ENCODE measurements at places on chromosomes 3 and 15.

- H3K27me3 ChIP-seq, result no peaks in the 10 kb centered on the region
- H3K4me3 ChIP-seq, result no peak overlapping the region
- H3K27ac ChIP-seq, result no peak overlapping the region
- no peaks in the 10 kb centered on the region for H3K36me3 ChIP-seq
- no peaks in the 10 kb centered on the region for H3K4me1 ChIP-seq
- DNase-seq, result no peak
Observed at GRCh38 chr3:6510713-6511112, 350.2 kb upstream of the GRM7 start.

- H3K4me3 ChIP-seq, result no peak overlapping the region
- no peak overlapping the region for H3K27ac ChIP-seq
- H3K27me3 ChIP-seq, result peaks cover 57% of the 10 kb centered on the region
- DNase-seq, result no peak
Observed at GRCh38 chr3:56456117-56456516, 12.2 kb downstream of the ERC2 start.

GRCh38 chr3:69389520-69390248 lies 3.8 kb upstream of the FRMD4B start:
- no peak overlapping the region for H3K4me3 ChIP-seq
- H3K36me3 ChIP-seq, result no peaks in the 10 kb centered on the region
- no peak overlapping the region for H3K27ac ChIP-seq

DNA sequence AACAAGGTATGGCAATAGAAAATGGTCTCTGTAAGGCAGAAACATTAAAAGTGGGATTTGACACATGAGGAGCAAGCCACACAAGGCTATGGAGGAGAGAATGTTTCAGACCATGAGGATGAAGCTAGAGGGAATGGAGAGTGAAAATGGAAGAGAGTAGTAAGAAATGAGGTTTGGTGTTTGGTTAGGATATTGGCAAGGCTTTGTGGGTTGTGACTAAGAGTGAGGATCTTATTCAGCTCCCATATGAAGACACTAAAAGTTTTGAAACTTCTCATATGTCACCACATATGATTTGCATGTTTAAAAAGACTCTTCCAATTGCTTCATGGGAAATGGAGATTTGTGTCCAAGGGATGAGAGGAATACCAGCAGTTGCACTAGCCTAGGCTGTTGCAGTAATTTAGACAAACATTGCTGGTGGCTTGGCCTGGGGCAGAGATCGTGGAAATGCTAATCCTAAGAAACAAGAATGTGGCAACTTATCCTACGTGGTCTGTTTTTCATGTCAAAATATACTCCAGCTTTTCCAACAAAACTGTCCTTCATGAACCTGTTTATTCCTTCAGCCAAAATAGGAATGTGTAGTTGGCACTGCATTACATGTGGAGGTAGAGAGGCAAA lies 749.0 kb downstream of the PDCD6IP start:
- H3K4me1 ChIP-seq, result no peaks in the 10 kb centered on the region
- no peaks in the 10 kb centered on the region for H3K36me3 ChIP-seq
- no peaks in the 10 kb centered on the region for H3K27me3 ChIP-seq
- no peak for DNase-seq
- H3K27ac ChIP-seq, result no peak overlapping the region

DNA sequence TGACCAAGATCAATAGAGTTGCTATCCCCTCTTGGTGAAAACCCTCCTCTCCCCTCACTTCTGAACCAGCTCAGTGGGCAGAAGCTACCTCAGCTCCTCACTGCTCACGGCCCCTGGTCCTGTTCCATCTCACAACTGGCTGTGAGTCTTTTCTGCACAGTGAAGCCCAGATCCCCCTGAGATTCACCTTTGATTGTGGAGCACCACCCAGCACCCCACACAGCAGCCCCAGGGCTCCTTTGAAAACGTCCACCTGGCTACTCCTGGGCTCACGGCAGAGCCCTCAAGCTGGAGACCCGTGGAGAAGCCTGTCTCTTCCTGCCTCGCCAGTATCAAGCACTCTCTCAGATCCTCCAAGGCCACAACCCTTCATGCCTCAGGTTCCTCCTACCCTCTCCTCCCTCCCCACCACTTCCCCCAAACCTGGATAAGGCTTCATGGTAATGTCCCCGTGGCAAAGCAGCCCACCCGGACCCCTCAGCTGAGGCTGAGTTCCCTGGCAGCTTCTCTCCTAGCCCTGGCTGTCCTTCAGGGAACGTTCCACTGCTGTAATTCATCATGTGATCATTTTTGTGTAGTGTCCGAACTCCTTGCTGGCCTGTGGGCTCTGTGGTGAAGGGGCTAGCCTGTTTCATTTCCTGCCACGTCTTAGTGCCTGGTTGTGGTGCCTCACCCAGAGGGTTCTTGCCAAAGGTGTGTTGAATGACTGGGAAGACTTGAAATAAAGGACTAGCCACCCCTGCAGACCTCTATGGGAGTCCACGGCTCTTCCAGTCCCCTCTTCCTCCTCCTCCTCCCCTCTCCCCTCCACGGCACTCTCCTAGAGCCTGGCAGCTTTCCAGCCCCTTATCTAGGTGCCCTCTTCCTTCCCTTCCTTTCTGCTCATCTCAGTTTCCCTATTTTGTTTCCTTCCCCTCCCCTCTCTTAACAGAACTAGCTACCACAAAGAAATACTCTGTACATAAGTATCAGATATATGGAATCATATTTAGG lies 44.5 kb downstream of the KY start:
- no peak overlapping the region for H3K4me3 ChIP-seq
- no peak for DNase-seq
- H3K36me3 ChIP-seq, result no peaks in the 10 kb centered on the region
- H3K27me3 ChIP-seq, result peaks cover 22% of the 10 kb centered on the region

GRCh38 chr3:196965112-196965803 lies 3.4 kb downstream of the PIGZ start:
- no peak overlapping the region for H3K4me3 ChIP-seq
- H3K36me3 ChIP-seq, result no peaks in the 10 kb centered on the region
- peaks cover 15% of the 10 kb centered on the region for H3K27me3 ChIP-seq
- no peak for DNase-seq

DNA sequence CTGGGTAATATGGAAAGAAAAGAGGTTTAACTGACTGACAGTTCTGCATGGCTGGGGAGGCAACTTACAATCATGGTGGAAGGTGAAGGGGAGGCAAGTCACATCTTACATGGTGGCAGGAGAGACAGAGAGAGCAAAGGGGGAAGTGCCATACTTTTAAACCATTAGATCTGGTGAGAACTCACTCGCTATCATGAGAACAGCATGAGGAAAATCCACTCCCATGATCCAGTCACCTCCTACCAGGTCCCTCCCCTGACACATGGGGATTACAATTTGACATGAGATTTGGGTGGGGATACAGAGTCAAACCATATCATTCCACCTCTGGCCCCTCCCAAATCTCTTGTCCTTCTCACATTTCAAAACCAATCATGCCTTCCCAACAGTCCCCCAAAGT lies 16.0 kb upstream of the ACOX2 start:
- H3K27me3 ChIP-seq, result peaks cover 4% of the 10 kb centered on the region
- H3K4me3 ChIP-seq, result no peak overlapping the region
- H3K27ac ChIP-seq, result no peak overlapping the region
- no peak for DNase-seq
- H3K4me1 ChIP-seq, result no peaks in the 10 kb centered on the region

GRCh38 chr3:73926360-73927202 lies 301.8 kb upstream of the PDZRN3 start:
- H3K27me3 ChIP-seq, result no peaks in the 10 kb centered on the region
- DNase-seq, result no peak
- H3K27ac ChIP-seq, result no peak overlapping the region
- H3K4me3 ChIP-seq, result no peak overlapping the region
- no peaks in the 10 kb centered on the region for H3K4me1 ChIP-seq

DNA sequence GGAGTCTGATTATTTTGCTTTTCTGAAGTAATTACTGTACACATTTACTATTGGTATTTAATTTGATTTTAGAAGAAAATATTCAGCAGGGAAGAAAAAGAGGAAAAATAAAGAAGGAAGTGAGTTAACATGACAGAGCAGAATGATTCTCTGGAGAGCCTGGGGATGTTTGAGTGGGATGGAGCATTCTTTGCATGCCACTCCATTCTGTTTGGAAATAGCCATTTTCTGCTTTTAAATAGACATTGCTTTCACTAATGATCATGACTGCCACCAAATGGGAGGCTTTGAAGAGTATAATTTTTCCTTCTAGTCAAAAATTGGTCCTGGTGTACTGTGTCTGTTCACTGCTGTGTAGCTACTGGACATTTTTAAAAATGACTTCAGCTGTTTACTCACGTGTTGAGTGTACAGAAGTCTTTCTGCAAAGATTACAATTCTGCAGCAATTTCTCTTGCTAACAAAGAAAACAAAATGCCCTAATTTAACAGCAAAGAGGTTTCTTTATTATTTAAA lies 196.1 kb downstream of the RYR3 start:
- DNase-seq, result no peak
- H3K4me1 ChIP-seq, result no peaks in the 10 kb centered on the region
- H3K27ac ChIP-seq, result no peak overlapping the region
- H3K36me3 ChIP-seq, result no peaks in the 10 kb centered on the region

DNA sequence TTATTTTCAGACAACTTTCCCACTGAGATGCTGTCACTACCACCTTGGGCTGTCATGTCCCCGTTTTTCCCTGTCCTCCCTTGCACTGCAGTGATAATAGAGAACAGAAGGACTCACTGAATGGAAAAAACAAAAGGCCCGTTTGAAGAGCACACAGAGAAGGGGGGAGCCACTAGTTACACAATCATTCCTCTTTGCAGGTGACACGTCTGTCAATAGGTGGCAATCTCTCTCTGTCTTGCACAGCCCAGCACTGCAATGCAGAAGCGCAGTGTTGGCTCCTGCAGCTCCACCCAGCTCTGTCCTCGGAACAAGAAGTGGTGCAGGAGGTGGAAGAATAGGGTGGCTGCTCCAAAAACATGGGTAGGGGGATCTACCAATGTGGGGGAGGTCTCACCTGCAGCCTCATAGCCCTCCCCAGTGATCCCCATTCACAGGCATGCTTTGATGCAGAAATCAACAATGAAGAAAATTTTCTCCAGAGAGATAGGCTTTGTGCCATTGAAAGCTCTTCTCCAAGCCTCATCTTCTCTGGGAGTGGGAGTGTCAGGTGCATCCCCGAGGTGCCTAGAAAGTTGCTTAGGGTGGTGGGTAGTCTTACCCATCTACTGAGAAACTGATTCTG lies 31.8 kb downstream of the FSTL1 start:
- no peak overlapping the region for H3K27ac ChIP-seq
- H3K36me3 ChIP-seq, result no peaks in the 10 kb centered on the region
- peaks cover 8% of the 10 kb centered on the region for H3K27me3 ChIP-seq
- H3K4me3 ChIP-seq, result no peak overlapping the region
- DNase-seq, result no peak

DNA sequence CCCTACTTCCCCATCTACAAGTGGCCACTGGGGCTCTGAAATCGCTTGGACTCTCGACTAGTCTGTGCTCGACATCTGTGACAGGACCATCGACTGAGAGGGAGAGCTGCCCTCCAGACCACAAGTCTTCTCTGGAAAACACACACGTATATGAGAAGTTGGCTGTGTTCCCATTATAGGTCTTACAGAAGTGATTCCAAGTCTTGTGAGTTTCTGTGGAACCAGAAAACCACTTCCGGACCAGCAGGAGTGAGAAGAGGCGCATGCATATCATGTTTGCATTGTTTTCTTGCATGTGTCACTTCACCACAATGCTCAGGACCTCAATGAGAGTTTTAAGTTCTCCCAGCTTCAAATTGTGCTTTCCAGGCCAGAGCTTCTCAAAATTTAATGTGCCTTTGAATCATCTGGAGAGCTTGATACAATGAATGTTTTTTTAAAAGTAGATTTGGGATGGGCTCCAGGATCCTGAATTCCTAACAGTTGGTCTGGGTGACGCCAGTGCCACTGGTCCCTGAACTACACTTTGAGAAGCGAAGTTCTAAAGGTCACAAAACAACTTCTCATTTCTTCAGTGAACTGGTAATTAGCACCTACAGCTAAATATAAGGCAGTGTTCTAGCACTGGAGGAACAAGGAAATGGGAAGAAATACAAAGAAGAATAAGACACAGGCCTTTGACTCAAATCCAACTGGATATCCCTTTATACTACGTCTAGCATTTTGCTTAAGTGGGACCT lies 15.7 kb downstream of the LIPC start:
- H3K4me3 ChIP-seq, result no peak overlapping the region
- peaks cover 15% of the 10 kb centered on the region for H3K4me1 ChIP-seq
- H3K36me3 ChIP-seq, result no peaks in the 10 kb centered on the region
- no peak for DNase-seq
- peak overlapping the region; percentile 72 for H3K27ac ChIP-seq
- H3K27me3 ChIP-seq, result no peaks in the 10 kb centered on the region

GRCh38 chr15:93289941-93290617 lies 201.1 kb upstream of the RGMA start:
- no peaks in the 10 kb centered on the region for H3K4me1 ChIP-seq
- no peak overlapping the region for H3K27ac ChIP-seq
- H3K36me3 ChIP-seq, result no peaks in the 10 kb centered on the region

DNA sequence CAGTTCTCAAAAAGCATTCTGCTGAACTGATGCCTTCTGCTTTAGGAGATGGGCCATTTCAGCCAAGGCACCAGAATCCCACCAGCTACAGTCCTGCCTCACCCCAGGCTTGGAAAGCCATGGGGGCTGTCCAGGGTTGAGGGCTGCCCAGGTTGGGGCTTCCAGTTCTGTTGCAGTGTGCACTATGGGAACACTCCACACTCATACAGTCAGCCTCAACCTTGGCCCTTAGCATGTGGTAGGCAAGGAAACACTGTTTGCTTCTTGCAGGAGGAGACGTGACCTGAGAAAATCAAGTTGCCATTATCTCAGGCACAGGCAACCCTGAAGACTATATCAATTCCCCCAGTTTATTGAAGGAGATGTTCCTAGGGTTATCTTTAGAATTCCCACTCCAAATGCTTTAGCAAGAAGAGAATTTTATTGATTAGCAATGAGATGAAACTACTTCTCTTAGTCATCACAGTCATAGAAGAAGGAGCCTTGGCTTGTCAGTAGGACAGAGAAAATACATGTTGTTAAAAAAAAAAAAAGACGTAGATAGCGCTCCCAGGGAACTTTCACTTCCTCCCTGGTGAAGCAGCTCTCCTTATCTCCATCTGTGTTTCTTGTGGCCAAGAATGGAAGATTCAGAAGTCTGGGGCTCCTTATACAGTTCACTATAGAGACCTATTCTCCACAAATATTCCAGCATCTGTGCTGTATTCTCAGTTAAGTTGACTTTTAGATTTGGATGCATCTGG lies 38.3 kb upstream of the IL12A start:
- no peak overlapping the region for H3K27ac ChIP-seq
- H3K27me3 ChIP-seq, result peaks cover 62% of the 10 kb centered on the region
- DNase-seq, result no peak

- H3K27ac ChIP-seq, result peak overlapping the region; percentile 97
- H3K4me1 ChIP-seq, result peaks cover 76% of the 10 kb centered on the region
- H3K4me3 ChIP-seq, result peak overlapping the region; percentile 99
- peaks cover 80% of the 10 kb centered on the region for H3K36me3 ChIP-seq
Observed at GRCh38 chr3:50572158-50572557, 2.8 kb downstream of the HEMK1 start.

- no peaks in the 10 kb centered on the region for H3K36me3 ChIP-seq
- H3K27ac ChIP-seq, result no peak overlapping the region
- no peak overlapping the region for H3K4me3 ChIP-seq
- peaks cover 28% of the 10 kb centered on the region for H3K27me3 ChIP-seq
- no peak for DNase-seq
Observed at GRCh38 chr3:127165694-127166485, 27.0 kb upstream of the PRR23E start.
